Cardiac ventricle fibroblast (primary cell): ENCODE measurements at places on chromosomes 6 and 20. TPM values are rescaled to one million over a fixed set of nuclear protein-coding genes. Genes with fewer than 3 reads are reported as not detected.

SNX3 gene
- total RNA-seq = 157 and 163 TPM in 2 replicates

PPP1R14C gene
- 1.2 TPM in 1 of 2 replicates, not detected in the other for total RNA-seq

CTAGE9 gene
- not detected in 2 replicates for total RNA-seq

TMEM200A gene
- 0.98 and 1.00 TPM in 2 replicates for total RNA-seq

OR2J3 gene
- total RNA-seq = not detected in 2 replicates

SMOC2 gene
- total RNA-seq = 1.5 and 2.9 TPM in 2 replicates

C4A gene
- total RNA-seq = 39.7 and 65.0 TPM in 2 replicates

ADTRP gene
- not detected in 2 replicates for total RNA-seq

SLC13A3 gene
- total RNA-seq = 2.5 and 3.4 TPM in 2 replicates

SLC22A23 gene
- total RNA-seq = 11.0 and 11.8 TPM in 2 replicates

POM121L2 gene
- total RNA-seq = not detected in 2 replicates

RAET1L gene
- not detected in 2 replicates for total RNA-seq

SLPI gene
- not detected in 2 replicates for total RNA-seq

PGBD1 gene
- total RNA-seq = 1.6 and 3.2 TPM in 2 replicates

MYLK4 gene
- total RNA-seq = 0.24 and 0.81 TPM in 2 replicates

GCNT2 gene
- not detected in 2 replicates for total RNA-seq

C20orf204 gene
- 0.34 and 0.87 TPM in 2 replicates for total RNA-seq

ZSCAN31 gene
- 10.1 and 14.4 TPM in 2 replicates for total RNA-seq
